Ovary (tissue), 10 donors: ENCODE measurements at places on chromosomes 16 and 17. TPM values are rescaled to one million over a fixed set of nuclear protein-coding genes. Genes with fewer than 3 reads are reported as not detected.

TBC1D3H gene
- polyA plus RNA-seq = not detected

FBXO39 gene
- 1.2 TPM for polyA plus RNA-seq

OR4D1 gene
- polyA plus RNA-seq = 0.03 TPM

TNFSF12 gene
- polyA plus RNA-seq = 70.1 TPM

DNA sequence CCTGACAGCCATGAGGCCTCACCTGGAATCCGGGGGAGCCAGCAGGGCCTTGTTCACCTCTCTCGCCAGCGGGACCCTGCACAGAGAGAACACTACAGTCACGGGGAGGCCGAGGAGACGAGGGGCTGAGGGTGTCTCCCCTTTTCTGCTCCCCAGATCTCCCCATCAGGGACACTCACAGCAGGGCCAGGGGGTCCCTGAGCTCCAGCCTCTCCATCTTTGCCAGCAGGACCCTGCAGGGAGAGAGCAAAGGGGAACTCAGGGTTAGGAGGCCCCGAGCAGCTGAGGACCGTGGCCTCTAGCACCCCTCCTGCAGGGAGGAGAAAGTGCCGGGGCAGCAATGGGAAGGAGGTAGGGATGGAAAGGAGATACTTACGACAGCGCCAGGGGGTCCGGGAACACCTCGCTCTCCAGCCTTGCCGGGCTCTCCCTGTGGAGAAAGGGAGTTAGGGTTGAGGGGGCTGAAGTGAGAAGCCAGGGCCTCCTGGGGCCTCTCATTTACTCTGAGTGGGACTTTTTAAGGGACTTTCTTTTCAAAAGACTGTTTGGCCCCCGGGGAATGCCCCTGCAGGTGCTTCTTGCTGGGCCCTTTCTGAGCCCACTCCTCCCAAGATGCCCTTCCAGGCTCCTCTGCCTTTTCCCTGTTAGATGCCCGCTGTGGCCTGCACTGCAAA is 8.7 kb downstream of the COL1A1 start:
- H3K36me3 ChIP-seq = no peaks in the 10 kb centered on the region
- no peaks in the 10 kb centered on the region for H3K27me3 ChIP-seq
- DNase-seq = no peak
- no peak overlapping the region for H3K27ac ChIP-seq
- no peaks in the 10 kb centered on the region for H3K4me1 ChIP-seq

DNA sequence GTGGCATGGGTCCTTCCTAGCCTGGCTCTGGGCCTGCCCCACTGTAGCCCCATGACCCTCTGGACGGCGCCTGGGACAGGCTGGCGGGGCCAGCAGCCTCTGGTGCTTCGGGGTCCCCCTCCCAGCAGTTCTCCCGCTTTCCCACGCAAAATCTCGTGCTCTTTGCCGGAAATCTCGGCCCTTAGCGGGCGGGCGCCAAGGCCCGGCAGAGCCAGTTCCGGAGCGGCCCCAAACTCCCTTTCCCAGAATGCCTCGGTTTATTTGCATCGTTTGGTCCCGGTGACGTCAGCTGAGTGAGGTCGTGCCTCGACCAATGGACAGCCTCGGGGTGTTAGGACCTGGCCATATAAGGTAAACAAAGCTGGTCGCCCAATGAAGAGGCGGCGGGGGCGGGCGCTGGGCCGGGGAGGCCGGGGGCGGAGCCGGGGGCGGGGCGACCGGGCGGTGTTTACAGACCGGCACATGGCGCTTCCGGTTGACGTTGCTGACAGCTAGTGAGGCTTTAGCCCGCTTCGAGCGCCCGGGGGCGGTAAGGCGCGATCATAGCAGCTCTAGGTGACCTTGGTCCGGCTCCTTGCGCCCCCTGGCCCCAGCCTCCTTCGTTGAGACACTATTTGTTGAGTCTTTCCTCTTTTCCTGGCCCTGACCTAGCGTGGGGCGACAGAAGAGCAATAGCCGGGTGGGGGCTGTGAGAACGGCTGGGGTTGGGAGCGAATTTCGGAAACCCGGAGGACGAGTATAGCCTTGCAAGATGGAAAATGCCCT is 1.5 kb upstream of the UBALD1 start:
- H3K4me3 ChIP-seq = peak overlapping the region; percentile 55
- peaks cover 18% of the 10 kb centered on the region for H3K4me1 ChIP-seq
- no peaks in the 10 kb centered on the region for H3K27me3 ChIP-seq
- H3K36me3 ChIP-seq = no peaks in the 10 kb centered on the region
- peak overlapping the region; percentile 69 for H3K27ac ChIP-seq

- H3K27ac ChIP-seq = no peak overlapping the region
- no peak overlapping the region for H3K4me3 ChIP-seq
- no peaks in the 10 kb centered on the region for H3K36me3 ChIP-seq
- no peaks in the 10 kb centered on the region for H3K4me1 ChIP-seq
- DNase-seq = no peak
- H3K27me3 ChIP-seq = no peaks in the 10 kb centered on the region
Observed at GRCh38 chr17:72766761-72767356, 325.6 kb downstream of the SLC39A11 start.

DNA sequence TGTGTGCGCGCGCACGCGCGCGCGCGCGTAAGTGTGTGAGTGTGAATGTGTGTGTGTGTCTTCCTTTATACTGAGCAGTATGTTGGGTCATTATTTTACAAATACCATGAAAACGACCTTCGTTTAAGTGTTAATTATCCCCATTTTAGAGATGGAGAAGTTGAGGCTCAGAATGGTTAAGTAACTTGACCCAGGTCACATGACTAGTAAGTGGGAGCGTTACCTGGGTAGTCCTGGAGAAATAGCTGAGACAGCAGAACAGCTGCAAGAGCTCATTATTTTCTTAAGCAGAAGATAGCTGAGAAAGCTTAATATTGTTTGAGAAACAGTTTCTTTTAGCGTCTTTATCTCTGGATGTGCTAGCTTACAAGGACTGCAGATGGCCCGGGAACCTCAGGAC is 78.8 kb downstream of the IRX3 start:
- no peaks in the 10 kb centered on the region for H3K27me3 ChIP-seq
- no peak overlapping the region for H3K4me3 ChIP-seq
- peaks cover 1% of the 10 kb centered on the region for H3K4me1 ChIP-seq

DNA sequence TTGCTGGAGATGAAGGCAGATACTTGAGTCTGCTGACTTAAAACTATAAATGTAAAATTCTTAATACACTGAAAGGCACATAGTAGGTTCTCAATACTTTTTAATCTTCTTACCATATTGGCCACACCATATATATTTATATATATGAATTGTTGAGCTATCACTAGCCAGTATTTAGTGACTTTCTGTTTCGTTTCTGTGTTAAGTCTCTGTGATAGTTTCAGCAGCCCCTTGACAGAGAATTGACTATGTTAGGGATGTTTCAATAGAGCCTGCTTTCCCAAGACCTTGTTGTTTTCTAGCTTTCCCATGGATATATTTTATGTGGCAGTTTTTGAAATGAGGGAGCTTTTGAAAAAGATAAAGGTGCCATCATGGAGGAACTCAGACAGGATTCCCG is 206.5 kb upstream of the GOT2 start:
- peaks cover 5% of the 10 kb centered on the region for H3K4me1 ChIP-seq
- no peak overlapping the region for H3K4me3 ChIP-seq
- no peaks in the 10 kb centered on the region for H3K36me3 ChIP-seq
- no peaks in the 10 kb centered on the region for H3K27me3 ChIP-seq
